ENCODE measurements at places on chromosomes 16 and 17.

GRCh38 chr17:37081287-37081686, 132.5 kb downstream of the AATF start:
- no peak for DNase-seq

DNA sequence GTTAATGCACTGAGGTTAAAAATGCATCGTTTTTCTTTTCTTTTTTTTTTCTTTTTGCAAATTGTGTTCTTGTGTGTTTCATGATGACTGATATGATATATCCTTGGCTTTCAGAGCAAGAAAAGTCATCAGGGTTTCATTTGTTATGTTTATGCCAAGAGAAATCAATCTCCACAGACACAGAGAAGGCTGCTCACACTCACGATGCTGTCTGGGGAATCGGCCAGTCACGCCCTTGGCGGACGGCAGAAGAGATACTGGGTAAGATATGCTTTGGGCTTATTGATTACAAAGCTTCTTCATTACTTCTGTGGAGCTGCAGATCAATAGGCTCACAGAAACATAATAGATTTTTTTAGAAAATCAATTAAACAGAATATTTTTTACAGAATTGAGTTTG, 42.2 kb upstream of the TNRC6C start:
- no peak for DNase-seq

DNA sequence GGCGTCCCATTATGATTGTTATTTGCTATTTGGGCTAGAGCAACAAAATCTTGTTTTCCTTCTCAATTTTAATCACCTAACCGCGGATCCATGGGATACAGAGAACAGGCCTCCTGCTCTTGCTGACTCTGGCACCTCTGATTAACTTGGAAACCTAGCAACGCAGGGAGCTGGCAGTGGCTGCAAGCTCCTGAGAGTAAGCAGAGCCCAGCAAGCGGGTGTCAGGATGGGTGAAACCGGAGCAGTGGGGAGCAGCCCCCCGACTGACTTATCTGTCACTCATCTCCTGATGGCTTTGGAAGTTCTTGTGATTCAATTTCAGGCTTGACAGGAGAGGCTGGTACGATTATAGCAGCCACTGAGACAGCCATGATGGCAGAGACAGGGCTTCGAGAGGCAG, 45.5 kb upstream of the CDC42EP4 start:
- no peak for DNase-seq

DNA sequence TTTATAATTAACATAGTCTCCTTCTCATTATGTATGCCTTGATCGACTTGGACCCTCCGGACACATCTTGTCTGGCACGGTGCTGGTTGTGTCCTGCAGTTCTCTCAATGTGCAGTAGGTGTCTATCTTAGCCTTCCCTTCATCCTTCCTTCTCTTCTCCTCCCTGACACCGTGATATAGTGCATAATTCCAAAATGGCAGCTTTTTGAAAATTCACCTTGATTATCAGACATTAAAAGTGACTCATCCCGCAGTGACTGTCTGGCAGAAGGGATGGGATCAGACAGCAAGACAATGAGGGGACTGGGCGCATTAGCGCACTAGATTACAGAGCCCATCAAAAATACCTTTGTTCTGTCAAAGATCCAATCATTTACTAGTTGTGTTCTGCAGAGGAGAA, 70.0 kb upstream of the PMFBP1 start:
- no peak for DNase-seq

GRCh38 chr16:5228369-5228768, 130.8 kb upstream of the EEF2KMT start:
- DNase-seq: no peak

DNA sequence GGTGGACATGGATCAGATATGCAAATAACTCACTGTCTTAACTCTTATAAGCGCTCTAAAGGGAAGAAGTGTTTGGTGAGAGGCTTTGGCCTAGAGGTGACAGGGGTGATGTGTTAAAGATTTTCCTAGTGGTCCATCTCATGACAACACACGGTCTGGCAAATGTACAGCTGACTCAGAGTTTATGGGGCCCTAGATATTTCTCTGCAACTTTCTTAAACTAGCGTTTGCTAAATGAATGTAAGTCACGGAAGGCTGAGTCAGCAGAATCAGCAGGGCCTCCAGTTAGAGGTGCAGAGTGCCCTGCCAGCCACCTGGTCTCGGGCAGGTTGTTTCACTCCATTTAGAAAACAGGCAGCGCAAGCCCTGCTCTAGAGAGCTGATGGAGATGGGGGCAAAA, 40.1 kb downstream of the CLEC16A start:
- DNase-seq: no peak

- DNase-seq: no peak
Measured at GRCh38 chr17:8857919-8858318, 9.6 kb downstream of the PIK3R6 start.

GRCh38 chr16:59907611-59908010, 1173.5 kb upstream of the GOT2 start:
- no peak for DNase-seq

DNA sequence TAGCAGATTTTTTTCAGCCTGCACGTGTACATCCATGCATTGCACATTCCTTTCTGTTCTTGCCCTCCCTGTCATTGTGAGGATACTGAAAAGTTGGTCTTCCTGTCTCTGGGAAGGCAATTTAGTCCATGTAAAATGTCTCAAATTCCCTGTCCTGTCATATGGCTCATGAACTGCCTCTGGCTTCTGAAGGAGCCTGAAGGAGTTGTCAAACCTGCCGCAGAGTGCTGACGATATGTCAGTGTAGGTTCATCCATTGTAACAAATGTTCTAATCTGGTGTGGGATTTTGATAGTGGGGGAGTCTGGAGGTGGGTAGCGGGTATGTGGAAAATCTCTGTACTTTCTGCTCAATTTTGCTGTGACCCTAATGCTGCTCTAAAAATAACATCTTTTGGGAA, 59.6 kb downstream of the YPEL2 start:
- DNase-seq: no peak

GRCh38 chr16:89621136-89621697, 7.8 kb downstream of the DPEP1 start:
- DNase-seq: no peak

GRCh38 chr16:3121851-3122467, 9.6 kb downstream of the ZNF205 start:
- DNase-seq: no peak

DNA sequence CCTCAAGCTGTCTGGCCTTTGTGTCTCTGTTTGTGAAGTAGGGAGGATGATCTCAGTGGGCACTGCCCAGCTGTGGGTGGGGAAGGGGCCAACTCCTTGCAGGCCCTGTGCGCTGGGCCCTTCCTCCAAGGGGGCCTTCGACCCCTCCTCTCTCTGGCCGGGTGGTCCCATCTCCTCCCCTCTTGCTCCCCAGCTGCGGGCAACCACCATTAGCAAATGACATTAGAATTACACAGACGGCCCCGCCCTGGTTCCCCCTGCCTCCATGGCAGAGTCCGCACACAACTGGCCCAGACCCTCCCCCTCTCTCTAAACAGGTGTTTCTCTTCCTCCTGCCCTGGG, 2.5 kb upstream of the SLC6A4 start:
- no peak for DNase-seq

DNA sequence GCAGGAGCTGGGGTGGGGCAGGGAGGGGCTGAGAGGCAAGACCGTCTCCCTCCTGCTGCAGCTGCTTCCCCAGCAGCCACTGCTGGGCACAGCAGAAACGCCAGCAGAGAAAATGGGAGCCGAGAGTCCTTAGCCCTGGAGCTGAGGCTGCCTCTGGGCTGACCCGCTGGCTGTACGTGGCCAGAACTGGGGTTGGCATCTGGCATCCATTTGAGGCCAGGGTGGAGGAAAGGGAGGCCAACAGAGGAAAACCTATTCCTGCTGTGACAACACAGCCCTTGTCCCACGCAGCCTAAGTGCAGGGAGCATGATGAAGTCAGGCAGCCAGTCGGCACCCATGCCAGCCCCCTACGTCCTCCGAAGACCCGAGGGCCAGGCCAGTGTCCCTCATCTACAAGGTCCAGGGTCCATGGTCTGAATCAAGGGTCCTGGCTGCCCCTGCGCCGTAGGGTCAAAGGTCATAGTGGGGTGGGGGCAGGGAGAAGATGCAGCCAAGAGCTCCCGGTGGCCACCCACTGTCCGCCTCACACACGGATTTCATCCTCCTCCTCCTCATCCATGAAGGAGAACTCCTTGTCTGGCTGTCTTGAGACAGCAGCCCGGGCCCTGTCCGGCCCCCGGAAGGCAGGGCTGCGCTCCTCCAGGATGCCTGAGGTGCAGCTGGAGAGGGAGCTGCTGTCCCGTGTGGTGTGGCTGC, 23.4 kb upstream of the CPSF4L start:
- no peak for DNase-seq

DNA sequence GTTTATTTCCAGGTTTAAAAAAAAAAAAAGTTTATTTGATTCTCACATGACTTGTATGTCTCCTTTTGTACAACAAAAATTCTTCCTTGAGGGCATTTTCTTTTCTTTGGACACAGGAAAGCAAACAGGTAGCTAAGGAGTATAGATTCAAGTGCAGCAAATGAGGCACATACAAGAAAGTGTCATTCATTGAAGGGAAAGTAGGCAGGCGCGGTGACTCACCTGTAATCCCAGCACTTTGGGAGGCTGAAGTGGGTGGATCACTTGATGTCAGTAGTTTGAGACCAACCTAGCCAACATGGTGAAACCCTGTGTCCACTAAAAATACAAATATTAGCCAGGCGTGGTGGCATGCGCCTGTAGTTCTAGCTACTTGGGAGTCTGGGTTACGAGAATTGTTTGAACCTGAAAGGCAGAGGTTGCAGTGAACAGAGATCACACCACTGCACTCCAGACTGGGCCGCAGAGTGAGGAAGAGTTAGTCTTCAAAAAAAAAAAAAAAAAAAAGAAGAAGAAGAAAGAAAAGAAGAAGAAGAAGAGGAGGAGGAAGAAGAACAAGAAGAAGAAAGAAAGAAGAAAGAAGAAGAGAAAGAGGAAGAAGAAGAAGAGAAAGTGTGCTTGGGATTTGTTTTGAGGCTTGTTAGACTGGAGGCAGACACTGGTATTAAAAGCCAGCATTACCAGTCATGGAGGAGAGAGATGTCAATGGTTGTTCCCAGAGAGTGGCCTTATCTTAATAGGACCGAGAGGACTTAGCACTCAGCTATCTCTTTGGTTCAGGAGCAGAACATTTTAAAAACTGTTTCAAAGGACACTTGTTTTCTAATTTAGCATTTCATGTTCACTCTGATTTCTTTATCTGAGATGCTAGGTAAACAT, 19.7 kb downstream of the GINS3 start:
- DNase-seq: no peak

- DNase-seq: no peak
Measured at GRCh38 chr16:71796501-71797097, 12.0 kb downstream of the AP1G1 start.

GRCh38 chr17:36740157-36740556, 138.8 kb downstream of the MRM1 start:
- no peak for DNase-seq

DNA sequence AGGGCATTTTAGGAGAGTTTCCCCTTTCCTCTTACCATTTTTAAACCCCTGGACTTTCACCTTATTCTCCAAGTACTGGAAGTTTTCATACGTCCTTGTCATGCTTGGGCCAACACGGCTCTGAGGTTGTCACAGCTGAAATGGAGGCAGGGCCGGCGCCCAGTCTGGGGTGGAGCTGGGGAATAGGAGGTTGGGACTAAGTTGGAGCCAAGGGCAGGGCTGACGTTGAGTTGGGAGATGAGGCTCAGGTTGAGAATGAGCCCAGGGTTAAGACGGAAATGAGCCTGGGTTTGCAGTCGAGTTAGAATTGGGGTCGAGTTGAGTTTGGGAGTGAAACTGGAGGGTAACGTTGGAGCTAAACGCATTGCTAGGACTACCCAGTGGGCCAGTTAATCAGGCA, 1.3 kb downstream of the CLEC10A start:
- DNase-seq: no peak

GRCh38 chr17:40122136-40122998, 596 bp downstream of the MSL1 start:
- DNase-seq: no peak

GRCh38 chr17:57016764-57017116, 38.8 kb downstream of the SCPEP1 start:
- no peak for DNase-seq

- no peak for DNase-seq
Measured at GRCh38 chr16:47492428-47493377, 31.6 kb downstream of the PHKB start.

DNA sequence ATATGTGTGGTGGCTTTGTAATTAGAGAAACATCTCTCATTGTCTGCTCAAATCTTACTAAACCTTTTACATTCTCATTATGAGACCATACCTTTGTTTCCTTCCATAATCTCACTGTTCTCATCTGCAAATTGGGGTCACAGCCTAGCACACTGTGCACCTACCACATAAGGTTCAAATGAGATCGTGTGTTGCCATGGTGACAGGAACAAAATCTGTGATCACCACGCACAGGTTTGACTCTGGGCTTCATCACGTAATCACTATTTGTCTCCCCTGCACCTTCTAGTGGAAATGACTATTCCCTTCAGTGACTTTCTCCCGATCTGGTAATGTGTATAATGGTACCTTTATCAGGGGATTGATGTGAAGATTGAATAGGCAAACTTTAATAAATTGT, 26.1 kb downstream of the CDH8 start:
- no peak for DNase-seq

DNA sequence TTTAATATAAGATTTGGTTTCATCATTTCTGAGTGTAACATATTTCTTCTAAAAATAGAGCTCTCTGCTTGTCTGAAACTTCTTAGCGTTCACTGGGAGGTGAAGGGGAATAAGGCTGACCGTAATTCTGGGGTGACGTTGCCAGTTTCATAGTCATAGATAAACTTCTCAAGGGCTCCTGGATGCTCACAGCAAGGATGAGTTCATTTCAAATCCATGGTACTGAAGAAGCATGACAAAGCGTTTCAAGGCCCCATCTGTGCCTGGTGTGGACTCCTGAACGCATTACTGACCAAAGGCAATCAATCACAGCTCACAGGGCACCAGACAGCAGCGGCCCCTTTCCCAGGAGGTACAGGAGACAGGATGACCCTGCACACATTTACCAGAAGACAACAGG, 12.0 kb upstream of the EVPL start:
- DNase-seq: no peak

- DNase-seq: no peak
Measured at GRCh38 chr16:24539850-24540601, 660 bp downstream of the RBBP6 start.

- no peak for DNase-seq
Measured at GRCh38 chr17:27559506-27560481, 71.2 kb upstream of the LGALS9 start.

- no peak for DNase-seq
Measured at GRCh38 chr17:38667099-38667786, 7.5 kb downstream of the EPOP start.

GRCh38 chr16:88662222-88662842, 559 bp downstream of the MVD start:
- DNase-seq: no peak

DNA sequence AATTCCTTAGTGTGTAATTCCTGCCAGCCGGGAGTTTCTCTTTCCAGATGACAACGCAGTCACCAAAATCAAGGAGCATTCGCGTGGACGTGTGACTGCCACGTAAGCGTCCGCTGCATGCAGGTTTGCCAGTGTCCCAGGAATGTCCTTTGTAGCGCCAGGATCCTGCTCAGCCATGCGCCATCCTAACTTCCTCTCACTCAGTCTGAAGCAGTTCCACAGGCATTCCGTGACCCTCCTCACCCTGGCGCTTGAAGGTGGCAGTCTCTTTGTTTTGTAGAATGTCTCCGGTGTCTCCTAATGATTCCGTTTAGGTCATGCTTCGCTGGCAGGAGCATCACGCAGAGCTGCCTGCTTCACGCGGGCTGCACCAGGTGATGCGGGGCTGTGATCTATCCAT, 88.6 kb downstream of the RPTOR start:
- DNase-seq: no peak

GRCh38 chr17:9241371-9241712, 220.0 kb downstream of the NTN1 start:
- no peak for DNase-seq

- DNase-seq: peak; percentile 7
Measured at GRCh38 chr16:10619271-10619849, 39.0 kb upstream of the EMP2 start.
